ENCODE measurements at places on chromosomes 4 and X. TPM values are rescaled to one million over a fixed set of nuclear protein-coding genes. Genes with fewer than 3 reads are reported as not detected.

GRCh38 chr4:153151535-153152455, 52.4 kb upstream of the TRIM2 start:
- DNase-seq, result no peak

TNIP3 gene
- 2.1 TPM for polyA plus RNA-seq

- no peak for DNase-seq
Measured at GRCh38 chrX:111352424-111352823, 59.6 kb downstream of the DCX start.

GRCh38 chrX:49269767-49270248, at the start of gene PPP1R3F:
Gene PPP1R3F (plus strand): TSS chrX:49269793. CDS start chrX:49269870, 77 bp downstream.
- DNase-seq, result no peak

HCCS gene
- polyA plus RNA-seq, result 17.3 TPM

DNA sequence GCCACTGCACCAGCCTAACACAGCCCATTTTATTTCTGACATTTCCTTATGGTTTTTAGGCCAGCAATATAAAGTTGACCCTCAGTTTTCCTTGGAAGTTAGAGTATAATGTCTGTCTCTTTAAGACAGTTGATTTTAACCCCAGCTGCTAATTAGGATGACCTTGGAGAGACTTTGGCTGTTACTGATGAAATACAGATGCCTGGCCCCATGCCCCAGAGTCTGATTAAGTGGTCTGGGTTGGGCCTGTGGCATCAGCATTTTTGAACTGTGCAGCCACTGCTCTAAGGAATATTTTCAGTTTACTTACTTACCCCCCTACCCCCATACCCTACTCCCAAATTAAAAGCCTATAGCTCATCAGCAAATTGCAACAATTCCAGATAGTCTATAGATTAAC, 85.8 kb downstream of the DCLK2 start:
- no peak for DNase-seq

KDR gene
- 34.9 TPM for polyA plus RNA-seq

GRCh38 chrX:129642641-129643040, 12.1 kb downstream of the APLN start:
- DNase-seq, result no peak

DNA sequence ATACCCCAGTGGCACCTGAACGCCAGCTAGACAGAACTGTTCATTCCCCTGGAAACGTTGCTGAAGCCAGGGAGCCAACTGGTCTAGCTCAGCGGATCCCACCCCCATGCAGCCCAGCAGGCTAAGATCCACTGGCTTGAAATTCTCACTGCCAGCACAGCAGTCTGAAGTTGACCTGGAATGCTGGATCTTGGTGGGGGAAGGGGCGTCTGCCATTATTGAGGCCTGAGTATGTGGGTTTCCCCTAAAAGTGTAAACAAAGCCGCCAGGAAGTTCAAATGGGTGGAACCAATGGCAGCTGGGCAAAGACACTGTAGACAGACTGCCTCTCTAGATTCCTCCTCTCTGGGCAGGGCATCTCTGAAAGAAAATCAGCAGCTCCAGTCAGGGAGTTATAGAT, 213.0 kb downstream of the NKX6-1 start:
- DNase-seq, result no peak

DNA sequence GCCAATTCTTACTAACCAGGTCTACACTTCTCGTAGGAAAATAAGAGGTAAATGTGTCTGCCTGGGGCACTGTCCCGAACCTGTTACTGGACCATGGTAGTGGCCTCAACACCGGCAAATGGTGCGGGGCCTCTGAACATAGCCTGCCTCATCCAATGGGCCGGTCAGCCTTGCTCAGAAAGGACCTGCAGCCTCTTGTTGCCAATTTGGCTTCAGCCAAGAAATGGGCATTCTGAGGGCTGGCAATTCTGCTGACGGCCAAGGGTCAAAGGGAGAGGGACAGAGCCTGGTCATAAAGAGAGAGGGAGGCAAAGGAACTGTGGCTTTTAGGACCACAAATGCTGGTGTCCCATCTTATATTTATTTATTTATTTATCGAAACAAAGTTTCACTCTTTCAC, 69.5 kb upstream of the ATP6AP2 start:
- no peak for DNase-seq

DNA sequence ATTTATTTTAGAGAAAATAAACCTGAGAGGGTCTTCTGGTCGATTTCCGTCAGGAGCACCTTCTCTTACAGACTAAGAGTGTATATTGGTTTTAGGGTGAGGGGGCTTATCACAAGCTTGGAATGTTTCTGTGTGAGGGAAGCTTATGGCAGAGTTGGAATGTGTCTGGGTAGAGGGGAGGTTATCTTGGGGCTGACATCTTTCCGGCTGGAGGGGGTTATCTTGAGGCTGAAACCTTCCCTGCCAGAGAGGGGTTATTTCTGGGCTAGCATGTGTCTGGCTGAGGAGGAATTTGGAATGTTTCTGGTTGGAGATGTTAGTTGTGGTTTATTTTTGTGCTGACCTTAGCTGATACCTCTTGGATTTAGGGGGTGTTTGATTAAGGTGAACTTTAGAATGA, 1312.1 kb downstream of the ADGRL3 start:
- no peak for DNase-seq

DNA sequence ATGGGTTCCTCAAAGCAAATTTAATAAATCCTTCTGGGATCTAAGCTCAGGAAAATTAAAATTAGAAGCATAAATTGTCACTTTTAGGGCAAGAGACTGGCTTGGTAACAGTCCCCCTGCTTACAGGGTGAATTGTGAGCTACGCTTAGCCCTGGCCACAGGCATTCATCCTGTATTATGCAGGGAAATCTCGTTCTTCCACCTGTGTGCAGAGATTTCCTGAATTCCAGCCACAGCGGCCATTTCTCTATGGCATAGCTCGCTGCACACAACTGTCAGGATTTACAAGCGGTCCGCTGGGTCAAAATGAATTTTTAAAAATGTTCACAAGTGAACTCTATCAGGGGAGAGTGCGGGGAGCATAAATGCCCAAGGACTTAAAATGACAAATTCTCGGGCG, 111.9 kb downstream of the DCTD start:
- no peak for DNase-seq

- no peak for DNase-seq
Measured at GRCh38 chr4:126906466-126906865, 726.3 kb upstream of the INTU start.

DNA sequence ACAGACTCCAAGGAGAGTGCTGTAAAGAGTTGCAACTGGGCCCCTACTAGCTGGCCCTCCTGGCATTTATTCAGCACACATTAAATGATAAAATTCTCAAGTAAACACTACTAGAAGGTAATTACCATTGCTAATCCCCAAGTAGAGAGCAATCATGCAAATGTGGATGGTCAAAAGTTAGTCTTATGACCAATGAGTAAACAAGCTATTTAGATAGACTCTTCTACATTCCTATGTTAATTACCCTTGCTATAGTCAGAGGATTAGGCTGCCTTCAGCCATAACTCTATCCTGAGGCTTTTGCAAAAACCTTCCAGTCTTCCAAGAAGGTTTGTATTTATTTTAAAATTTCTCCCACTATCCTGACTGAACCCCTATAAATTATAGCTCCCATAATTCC, 28.3 kb upstream of the HPGD start:
- no peak for DNase-seq
